ENCODE measurements at places on chromosomes 2 and 18.
A peak's percentile ranks its signal among the peaks of the same experiment; 100 is the strongest.

DNA sequence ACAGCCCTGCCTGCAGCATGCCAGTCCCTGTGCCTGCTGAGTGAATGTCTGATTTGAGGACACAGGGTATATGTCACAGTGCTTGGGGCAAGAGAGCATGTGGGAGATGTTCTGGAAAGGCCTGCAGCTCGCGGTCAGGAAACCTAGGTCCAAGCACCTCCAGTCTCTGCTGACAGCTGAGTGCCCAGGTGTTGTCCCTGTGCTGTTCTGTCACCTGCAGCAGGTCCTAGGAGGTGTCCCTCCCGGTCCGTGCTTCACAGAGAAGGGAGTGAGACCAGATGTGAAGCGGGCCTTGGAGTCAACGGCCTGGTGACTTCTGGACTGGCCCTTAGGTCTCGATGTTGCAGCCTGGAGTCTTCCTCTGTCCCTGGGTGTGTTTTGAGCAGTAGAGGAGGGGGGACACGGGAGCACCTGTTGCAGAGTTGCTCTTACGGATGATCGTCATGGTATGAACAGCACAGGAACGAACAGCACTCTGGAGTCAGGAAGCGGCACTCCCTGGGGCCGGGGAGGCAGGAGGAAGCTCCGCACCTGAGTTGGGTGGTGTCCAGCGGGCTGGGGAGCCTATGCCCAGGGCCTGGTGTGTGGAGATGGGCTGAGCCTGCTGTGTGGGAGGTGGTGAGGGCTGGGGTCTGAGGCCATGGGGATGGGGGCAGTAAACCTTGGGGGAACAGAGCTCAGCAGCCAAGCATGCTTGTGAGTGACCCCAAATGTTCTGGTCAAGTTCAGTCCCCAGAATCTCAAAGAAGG lies 21.6 kb upstream of the ARHGEF4 start:
- no peak for DNase-seq

- no peak for DNase-seq
Measured at GRCh38 chr2:73716543-73717250, 20.4 kb downstream of the TPRKB start.

DNA sequence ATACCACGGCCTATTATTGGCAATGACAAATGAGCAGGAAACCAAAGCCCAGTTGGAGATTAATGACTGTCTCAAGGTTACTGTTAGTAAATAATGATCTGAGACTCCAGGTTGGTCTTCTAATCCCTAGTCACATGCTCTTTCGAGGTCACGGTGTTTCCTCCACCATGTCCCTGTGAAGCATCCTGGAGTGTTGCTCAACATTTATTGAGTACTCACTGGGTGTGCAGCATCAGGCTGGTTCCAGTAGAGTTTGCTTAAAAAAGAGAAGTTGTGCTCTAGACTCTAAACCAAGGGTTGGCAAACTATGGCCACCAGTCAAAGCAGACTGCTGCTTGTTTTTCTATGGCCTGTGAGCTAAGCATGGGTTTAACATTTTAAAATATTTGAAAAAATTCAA lies 263.8 kb upstream of the ATP5MC3 start:
- DNase-seq: no peak

DNA sequence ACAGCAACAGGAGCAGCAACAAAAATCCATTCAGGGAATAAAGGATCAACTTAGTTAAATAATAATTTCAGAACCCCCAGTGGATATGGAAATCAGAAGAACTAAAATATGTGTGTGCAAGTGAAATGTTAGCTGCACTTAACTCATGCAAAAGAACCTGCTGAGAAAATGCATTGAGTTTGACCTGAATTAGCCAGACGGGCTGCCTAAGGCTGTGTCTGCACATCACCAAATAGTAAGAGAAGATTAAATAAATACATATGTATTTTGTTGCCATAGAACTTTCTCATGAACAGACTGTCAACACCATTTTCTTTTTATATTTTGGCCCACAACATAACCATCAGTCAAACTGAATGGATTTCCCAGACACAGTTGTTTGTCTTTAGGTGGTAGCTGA lies 262.0 kb upstream of the PIK3C3 start:
- no peak for DNase-seq

DNA sequence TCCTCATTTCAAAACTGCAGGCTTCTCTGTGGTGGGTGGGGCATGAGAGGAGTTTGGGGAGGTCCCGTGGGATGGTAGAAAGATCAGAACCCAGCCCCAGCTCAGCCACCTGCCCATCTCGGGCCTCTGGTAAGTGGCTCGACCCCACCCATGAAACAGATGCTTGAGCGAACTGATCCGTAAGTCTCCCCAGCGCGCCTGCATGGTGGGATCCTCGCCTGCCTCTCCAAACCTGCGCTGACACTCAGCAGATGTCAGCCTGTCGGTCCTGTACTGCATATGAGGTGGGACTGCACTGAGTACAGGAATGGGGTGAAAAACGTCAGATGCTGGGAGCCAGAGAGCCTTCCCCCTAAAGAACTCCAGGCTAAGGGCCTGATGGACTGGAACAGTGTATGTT lies 15.9 kb upstream of the RPL31 start:
- DNase-seq: no peak

DNA sequence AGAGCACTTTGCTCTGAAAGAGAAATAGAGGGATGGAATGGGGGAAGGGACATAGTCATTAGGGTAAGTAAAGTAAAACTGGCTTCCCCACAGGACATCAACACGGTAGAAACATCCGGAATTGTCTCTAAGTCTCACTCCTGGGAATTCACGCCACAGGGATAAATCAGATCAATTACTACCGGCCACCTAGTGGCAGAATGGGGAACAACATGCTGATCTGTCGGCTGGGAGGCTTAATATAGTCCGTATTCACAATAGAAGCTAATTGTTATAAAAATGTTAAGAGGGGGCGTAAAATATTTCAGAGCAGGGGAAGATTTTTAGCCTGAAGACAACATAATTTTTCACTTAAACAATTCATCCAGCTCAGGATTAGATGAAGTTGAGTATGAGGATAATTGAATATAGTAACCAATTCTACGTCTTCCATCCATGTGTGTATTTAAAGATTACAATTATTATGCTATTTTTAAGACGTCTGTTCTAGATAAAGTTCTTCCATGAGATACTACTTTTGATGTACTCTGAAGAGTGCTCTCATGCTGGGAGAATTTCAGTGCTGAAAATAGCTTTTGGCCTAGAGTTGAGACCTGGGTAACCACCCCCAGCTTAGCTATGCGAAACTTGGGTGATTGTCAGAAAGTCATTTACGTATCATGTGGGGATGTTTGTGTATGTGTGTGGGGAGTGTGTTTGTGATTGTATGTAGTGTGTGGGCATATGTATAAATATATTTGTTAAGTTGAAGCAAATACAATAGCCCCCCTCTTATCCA lies 65.7 kb downstream of the LRRTM1 start:
- no peak for DNase-seq

GRCh38 chr2:142131010-142131669 lies at the start of gene LRP1B:
Gene LRP1B, minus strand, starts transcription at chr2:142131016. Its CDS starts 287 bp downstream, at chr2:142130729.
- DNase-seq: no peak

DNA sequence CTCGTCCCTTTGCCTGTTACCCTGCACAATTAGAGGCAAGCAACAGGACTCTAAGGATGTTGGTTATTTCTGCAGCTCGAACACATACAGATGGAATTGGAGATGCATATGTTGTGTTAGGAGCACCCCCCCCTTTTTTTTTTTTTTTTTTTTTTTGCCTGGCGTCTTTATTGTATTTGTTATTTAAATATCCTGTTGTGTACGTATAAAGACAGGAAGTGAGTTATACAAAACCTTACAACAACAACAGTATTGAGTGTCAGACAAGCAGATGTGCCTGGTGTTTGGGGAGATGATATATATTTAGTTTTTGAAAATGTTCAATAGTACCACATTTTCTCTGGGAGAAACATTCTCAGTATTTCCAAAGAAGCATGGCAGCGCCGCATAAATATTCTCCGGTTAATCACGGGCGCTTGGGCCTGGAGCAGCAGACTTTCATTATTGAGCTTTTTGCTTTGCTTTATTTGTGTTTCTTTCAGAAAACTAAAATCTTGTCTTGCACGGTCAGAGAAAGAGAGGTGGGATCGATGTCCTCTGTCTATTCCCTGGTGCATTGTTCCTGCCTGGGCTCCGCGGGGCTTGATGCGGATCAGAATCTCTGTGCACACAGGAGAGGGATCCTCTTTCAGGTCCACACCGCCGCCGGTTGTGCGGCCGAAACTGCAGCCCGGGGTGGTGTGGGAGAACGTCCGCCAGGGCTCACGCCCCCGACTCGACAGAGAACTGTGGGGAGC lies 23.2 kb upstream of the ZNF516 start:
- DNase-seq: no peak

DNA sequence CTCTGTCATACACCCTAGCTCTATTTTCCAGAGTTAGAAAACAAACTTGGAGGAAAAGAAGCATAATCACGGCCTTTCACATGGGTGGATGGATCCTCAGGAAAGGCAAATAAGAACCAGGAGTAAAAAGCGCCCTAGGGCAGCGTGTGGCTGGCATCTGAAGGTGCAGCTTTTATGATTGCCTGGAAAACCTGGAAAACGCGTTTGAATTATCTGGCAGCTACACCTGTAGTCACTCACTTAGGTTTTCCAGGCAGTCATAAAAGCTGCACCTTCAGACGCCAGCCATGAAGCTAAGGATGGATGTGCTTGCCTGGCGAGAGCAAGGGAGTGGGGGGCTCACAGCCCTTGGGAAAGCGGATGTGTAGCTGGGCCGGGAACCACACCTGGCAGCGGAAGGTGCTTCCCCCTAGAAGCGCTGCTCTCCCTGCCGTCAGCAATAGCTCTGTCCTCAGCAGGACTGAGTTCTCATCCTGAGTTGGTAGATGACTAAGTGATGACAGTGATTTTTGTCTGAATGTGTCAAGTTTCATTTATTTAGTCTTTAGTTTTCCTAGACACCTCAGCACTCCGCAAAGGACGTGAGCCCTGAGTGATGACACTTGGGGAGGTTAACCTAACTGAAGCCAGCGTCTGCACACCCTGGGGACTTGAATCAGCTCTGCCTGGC lies 82.0 kb downstream of the DCDC2C start:
- no peak for DNase-seq

- peak; percentile 56 for DNase-seq
Measured at GRCh38 chr2:84160453-84160852, 298.6 kb downstream of the SUCLG1 start.

DNA sequence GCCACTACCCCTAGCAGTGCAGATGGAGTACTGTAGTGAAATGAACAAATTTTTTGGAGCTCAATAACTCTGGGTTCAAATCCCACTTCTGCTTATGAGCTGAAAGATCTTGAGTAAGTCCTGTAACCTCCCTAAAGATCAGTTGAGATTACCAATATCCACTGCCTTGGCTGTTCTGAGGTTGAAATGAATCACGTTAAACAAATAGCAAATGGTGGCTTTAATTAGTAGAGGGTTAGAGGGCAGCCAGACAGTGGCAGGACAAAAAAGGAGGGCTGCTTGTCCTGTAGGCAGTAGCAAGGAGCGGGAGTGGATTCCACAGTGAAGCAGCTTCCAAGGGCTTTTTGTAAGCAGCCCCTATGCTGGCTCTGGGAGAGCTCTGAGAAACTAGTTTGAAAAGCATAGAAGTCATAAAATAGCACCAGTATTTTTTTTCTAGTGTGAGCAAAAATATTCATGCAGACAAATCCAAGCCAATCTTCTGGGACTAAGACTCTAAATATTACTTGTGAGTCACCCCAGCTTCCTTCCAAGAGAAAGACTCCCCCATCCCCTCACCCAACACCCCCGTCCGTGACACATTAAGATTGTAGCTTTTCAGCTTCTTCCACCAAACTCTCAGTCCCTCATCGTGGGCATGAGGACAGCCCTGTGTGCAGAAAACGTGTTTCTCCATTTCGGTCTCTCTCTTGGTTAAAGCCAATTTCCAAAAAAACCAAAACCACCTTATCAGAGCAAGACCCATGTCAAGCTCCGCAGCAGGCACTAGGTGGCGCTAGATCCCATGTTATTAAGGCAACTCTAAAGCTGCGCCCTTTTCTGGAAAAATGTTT lies 123.5 kb upstream of the LGALSL start:
- peak; percentile 85 for DNase-seq

DNA sequence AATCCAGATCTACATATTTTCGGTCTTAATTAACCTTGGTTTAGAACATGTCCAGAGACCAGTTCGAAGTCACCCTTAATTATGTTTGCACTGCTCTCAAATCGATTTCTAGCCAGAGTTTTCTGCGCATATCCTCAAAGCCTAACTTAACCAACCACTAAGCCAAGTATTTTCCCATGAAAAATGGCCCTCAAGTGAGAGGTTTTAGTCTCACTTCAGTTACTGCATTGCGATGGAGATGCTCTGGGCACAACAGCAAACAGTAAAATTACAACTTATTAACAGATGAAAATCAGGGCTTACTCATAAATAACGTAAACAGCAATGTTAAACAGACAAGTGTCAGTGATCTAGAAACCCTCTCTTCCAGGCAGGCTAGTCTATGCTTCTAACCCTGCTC lies 4.5 kb downstream of the RTN4 start:
- no peak for DNase-seq

DNA sequence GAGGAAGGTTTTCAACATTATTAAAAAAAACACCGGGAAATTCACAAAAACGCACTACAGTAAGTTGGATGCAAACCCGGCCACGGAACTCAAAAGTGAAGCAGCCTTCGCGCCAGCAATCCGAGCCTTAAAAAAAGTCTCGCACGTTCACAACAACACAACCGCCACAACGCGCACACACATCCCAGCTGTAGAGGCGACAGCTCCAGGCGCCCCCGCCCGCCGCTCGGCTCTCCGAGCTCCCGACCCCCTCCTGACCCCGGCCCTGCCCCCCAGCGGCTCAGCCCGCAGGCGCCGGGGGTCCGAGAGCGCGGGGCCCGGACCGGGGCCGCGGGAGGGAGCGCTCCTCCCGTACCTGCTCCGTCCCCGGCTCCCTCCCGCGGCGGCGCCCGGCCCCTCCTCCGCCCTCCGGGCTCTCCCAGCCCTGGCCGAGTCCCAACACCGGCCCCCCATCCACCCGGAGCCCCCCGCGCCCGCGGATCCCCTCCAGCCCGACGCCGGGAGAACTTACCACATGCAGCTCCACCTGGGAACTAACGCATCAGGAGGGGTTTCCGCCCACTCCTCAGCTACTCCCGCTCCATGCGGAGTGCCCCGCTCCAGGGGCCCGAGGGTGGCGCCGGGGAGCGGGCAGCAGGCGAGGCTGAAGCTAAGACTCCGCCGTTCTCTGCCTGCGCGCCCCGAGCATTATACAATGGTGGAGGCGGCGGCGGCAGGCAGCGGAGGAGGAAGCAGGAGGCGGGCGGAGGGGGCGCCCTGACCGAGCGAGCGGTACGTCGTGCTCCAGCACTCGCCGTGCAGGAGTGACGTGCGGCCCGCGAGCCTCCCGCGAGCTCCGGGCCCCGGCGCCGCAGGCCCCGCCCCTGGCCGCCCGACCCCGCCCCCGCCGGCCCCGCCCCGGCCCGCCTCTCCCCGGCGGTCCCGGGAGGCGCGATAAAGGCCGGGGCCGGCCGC lies at the start of gene SERTAD2:
Gene SERTAD2, minus strand, starts transcription at position 805 of the 954 bp plus-strand sequence. CDS start 17,042 bp downstream, outside the sequence.
- DNase-seq: peak; percentile 40

DNA sequence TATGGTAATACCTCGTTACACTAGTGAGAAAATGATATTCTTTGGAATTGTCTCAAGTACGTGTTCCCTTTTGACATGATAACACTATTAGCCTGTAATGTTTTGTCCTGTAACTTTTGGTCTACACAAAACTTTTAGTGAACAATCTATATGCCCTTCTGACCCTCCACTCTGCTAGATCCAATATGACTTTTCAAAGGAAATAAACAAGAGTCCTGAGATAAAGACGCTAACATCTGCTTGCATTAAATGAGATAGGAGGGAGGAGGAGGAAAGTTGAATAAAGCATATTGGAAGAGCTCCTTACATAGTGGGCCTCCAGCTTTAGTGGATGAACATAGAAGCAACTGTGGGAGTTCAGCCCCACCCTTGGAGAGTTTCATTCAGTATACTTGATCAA lies 83.3 kb upstream of the CAVIN2 start:
- no peak for DNase-seq
